ENCODE measurements at places on chromosomes 3 and 15. TPM values are rescaled to one million over a fixed set of nuclear protein-coding genes. Genes with fewer than 3 reads are reported as not detected.

DNA sequence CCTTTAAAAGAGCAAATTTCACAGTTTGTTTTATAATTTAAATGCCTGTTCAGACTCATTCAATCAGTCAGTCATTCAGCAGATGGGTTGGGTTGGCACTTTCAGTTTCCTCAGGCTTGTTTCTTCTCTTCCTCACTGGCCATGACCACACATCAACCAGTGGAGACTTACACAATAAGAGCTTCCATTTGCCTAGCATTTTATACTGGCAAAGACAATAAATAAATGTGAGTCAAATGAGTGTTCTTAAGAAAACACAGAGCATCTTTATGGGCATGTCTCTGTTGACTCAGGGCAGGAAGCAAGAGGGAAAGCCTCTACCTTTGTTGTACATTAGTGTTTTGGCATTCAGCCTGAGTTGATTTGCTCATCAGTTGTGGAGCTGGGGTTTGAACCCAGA is 122.6 kb downstream of the EPHB1 start:
- no peaks in the 10 kb centered on the region for H3K27me3 ChIP-seq
- H3K36me3 ChIP-seq = no peaks in the 10 kb centered on the region
- H3K4me3 ChIP-seq = no peak overlapping the region
- no peaks in the 10 kb centered on the region for H3K4me1 ChIP-seq

The TGM5 gene
- total RNA-seq = not detected

The CFAP91 gene
- 0.57 TPM for total RNA-seq

The FGF7 gene
- total RNA-seq = 7.0 TPM

Measured in psoas muscle (tissue), 8 donors.